Urinary bladder (tissue), 4 donors: ENCODE measurements at places on chromosomes 4 and X. TPM values are rescaled to one million over a fixed set of nuclear protein-coding genes. Genes with fewer than 3 reads are reported as not detected.

DNA sequence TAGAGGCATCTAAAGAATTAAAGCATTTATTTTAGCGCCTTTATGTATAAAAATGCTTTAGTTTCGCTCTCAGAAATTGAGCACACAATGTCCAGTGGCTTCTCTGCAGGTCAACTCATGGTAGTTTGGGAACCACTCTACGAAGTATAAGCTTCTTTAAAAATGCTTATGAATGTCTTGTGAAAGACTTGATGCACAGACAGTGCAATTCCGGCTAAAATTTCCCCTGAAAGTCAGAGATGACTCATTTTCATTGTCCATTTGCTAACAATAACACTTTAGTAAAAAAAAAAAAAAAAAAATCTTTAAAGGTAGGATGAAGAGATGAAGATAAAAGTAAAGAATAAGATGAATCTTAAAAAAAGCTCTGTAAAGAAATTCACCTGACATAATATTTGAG, 117.2 kb downstream of the PDHA2 start:
- DNase-seq = no peak

- no peak for DNase-seq
Observed at GRCh38 chr4:78150543-78150864, 93.4 kb downstream of the FRAS1 start.

HSFX3 gene
- polyA plus RNA-seq = not detected

DDX53 gene
- not detected for polyA plus RNA-seq

DNA sequence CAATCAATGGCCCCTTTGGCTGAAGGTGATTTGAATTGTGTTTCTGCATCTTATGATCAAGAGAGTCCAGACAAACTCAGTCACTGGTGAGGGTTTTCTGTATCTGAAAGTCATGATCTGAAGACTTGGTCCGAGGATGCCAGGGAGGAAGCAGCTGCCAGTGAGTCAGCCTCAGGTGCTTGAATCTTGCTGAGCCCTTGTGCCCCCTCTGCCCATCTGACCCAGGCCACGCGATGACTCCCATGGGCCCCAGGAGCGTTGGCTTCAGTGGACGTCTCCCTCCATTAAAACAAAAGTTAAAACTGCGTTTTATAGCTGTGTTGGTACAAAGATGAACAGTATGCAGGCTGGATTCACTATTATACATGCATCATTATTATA, 62.0 kb downstream of the HTRA3 start:
- DNase-seq = no peak
